Liver (tissue), 10 donors: ENCODE measurements at places on chromosomes 6 and 20.
A peak's percentile ranks its signal among the peaks of the same experiment; 100 is the strongest.

- peak; percentile 76 for DNase-seq
Observed at GRCh38 chr6:37029249-37029971, 24.0 kb downstream of the FGD2 start.

DNA sequence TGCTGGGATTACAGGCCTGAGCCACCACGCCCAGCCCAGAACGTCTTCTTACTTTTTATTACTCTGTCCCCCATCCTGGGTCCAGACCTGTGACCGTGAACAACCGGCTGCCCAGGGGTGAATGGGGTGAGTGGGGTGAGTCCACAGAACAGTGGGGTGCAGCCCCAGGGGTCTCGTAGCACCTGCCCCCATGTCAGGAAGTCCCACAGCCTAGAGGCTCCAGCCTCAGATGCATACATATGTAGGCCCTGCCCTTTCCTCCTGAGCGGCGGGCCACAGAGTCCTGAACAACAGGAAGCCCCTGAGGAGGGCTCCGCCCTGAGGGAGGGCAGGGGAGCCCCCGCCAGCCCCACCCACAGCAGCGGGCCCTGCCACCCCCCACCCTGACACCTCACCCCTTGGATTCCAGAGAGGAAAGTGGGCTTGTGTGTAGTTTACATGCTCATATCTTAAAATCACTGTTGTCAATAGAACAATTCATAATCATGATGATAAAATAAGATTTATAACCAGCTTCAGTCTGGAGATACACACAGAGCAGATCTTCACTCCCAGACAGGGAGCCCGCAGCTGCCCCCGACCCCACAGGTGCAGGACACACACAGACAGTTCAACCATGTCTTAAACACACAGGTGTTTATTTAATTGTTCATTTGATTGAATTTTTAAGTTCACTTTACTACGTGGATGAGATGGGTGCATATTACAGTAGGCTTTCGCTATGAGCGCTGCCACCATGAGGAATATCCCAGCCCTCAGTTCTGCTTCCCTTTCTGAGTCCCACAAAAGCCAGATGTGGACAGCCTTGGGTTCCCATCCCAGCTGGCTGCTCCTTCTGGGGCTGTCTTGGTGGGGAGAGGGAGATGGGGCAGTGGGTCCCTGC, 12.4 kb upstream of the GMEB2 start:
- DNase-seq: no peak

DNA sequence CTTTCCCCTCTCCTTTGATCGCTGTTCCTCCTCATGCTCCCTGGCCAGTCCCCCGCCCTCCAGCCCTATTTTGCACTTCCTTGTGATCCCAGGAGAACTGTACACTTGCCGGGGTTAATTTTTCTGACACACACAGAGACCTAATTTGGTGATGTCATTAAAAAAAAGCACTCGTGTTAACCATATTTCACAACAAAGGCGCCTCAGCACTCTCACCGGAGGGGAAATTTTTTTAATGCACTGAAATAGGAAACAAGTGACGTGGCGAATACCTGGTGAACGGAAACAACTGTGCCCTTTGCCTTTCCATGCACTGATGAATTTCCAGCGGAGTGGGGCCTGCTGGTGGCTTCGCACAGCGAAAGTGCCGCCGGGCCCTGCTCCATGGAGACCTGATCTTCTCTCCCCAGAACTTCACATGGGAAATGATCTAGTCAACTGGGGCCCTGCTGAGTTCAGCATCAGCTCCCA, 53.9 kb upstream of the TAGAP start:
- DNase-seq: peak; percentile 20

- no peak for DNase-seq
Observed at GRCh38 chr20:4947817-4948559, 53.3 kb downstream of the SLC23A2 start.

DNA sequence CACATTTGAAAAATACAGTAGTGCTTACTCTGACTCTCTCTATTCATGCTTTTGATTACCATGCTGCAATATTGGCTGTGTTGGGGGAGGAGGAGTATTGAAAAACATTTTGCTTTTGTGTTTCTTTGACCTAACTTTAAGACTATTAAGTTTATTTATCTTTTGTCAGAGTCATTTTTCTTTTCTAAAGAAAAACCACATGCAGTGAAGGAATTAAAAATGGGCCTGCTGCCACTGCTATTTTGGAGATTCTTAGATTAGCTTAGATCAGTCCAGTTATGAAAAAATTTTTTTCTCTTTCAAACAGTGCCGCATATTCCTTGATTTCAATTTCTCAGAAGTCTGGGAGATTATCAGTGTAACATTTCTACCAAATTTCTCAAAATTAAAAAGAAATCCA, 36.1 kb downstream of the BCKDHB start:
- DNase-seq: no peak

DNA sequence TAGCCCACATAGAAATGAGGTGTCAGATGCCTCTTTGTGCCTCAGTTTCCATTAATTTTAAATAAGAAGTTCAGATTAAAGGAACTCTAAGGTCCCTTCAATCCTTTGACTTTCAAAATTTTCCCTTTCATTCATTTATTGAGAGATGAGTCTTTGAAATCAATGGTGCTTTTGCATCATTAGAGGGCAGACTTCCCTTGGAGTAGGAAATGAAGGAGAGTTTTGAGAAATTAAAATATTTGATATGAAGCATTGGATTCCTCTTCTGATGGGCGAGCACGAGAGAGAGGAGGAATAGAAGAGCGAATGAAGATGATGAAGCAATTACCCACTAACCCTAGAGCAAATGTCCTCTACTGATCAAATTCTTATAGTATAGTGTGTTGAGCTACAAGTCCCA, 105.7 kb downstream of the EDN1 start:
- no peak for DNase-seq

- DNase-seq: no peak
Observed at GRCh38 chr6:46265373-46265772, 94.6 kb upstream of the ENPP5 start.

GRCh38 chr6:18185624-18186023, 30.4 kb downstream of the KDM1B start:
- DNase-seq: no peak

DNA sequence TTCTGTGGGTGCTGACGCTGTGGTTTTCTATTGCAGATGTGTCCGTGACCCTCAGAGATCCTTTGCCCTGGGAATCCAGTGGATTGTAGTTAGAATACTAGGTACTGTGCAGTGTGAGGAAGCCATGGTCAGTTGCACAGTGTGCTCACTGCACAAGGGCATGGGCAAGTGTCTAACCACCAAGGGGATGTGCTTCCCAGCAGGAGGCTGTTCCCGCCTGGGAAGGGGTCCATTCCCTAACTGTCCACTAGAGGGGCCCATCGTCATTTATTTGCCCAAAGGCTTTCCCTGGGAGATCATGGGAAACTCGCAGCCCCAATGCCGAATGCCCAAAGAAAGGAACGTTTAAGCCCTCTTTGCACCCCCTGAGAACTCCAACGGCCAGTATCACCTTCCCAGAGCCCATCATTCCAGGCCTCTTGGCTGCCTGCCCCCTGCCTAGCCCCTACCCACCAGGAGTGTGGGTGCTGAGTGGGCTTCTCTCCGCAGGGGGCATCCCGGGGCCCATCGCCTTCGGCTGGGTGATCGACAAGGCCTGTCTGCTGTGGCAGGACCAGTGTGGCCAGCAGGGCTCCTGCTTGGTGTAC, 26.2 kb downstream of the SLCO4A1 start:
- DNase-seq: peak; percentile 69

- DNase-seq: no peak
Observed at GRCh38 chr20:51430198-51430950, 112.1 kb downstream of the NFATC2 start.

GRCh38 chr6:45212976-45213375, 115.2 kb upstream of the RUNX2 start:
- no peak for DNase-seq

GRCh38 chr6:35737413-35738211, 780 bp downstream of the ARMC12 start:
- DNase-seq: no peak

GRCh38 chr6:129790785-129791184, 70.3 kb downstream of the TMEM244 start:
- no peak for DNase-seq

GRCh38 chr20:38168791-38169589, 3.9 kb upstream of the TGM2 start:
- DNase-seq: no peak

DNA sequence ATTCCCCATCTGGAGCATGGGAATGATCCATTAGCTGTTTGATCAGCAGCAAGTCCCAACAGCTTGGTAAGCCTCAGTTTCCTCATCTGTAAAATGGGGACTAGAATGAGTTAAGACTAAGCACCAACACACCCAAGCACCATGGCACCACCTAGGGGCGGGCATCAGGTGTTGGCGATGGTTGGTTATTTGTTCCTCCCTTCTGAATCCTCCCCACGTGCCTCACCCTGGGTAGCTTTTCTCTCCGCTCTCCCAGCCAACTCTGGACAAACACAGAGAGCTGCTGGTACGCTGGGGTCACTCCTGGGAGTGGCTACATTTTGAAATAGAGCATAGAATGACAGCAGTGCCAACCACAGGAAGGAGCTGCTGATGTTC, 13.3 kb upstream of the ITPR3 start:
- no peak for DNase-seq

- DNase-seq: no peak
Observed at GRCh38 chr6:10569392-10570127, 48.4 kb downstream of the GCNT2 start.

GRCh38 chr6:130239755-130240154, 17.0 kb upstream of the SAMD3 start:
- no peak for DNase-seq

DNA sequence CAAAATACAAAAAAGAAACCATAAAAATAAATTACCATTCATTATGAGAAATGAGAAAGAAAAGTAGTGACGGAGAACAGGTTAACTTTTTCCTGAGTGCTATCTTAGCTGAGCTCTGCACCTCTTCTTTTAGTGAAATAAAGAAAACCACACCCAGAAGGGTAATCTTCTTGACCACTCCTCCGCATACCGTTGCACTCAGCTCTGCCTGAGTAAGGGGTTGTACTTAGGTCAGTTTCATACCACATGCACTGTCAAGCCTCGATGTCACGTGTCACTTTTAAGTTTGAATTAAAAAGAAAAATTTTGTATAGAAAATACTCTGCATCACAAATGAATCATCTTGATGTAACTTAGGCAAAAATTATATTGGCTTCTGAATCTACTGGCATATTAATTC, 2.8 kb downstream of the EZR start:
- DNase-seq: no peak

GRCh38 chr6:169231790-169232506, 21.7 kb downstream of the THBS2 start:
- DNase-seq: peak; percentile 17

DNA sequence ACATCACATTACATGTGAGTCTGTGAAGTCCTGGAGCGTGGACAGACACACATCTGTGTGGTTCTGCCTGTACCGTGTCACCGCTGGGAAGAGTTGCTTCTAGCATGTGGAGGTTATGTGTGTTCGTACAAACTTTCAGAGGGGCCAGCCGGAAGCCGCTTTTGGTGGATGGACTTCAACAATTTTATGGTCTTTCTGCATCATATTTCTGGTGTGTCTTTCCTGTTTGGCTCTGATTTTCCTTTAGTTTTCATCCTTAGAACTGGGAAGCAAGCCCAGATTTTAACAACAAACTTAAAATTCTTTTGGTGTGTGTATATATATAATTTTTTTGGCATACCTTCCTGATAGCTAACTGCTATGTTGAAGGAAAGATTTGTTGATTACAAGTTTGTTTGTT, 71.2 kb downstream of the TIAM2 start:
- no peak for DNase-seq

DNA sequence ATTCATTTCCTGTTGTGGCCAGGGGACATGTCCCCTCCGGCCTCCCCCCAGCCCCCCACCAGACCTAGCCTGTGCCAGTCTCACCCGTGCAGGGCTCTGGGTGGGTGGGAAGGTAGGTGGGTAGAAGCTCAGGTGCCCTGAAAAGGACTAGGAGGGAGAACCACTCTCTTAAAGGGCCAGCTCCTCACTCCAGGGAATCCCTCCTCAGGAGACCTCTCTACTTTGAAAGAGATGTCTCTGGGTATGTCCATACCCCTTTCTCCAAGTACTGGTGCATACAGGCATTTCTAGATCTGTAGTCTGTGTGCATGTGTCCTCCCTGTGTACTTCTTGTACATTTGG, 60.8 kb upstream of the EPB41L1 start:
- DNase-seq: no peak

GRCh38 chr20:64133951-64134407, 26.6 kb upstream of the NPBWR2 start:
- DNase-seq: no peak

GRCh38 chr6:52360028-52360427, 1.9 kb upstream of the PAQR8 start:
- DNase-seq: no peak

GRCh38 chr6:167706313-167707109, 120.2 kb upstream of the AFDN start:
- no peak for DNase-seq

- DNase-seq: no peak
Observed at GRCh38 chr6:8108031-8108660, 5.8 kb upstream of the EEF1E1 start.

DNA sequence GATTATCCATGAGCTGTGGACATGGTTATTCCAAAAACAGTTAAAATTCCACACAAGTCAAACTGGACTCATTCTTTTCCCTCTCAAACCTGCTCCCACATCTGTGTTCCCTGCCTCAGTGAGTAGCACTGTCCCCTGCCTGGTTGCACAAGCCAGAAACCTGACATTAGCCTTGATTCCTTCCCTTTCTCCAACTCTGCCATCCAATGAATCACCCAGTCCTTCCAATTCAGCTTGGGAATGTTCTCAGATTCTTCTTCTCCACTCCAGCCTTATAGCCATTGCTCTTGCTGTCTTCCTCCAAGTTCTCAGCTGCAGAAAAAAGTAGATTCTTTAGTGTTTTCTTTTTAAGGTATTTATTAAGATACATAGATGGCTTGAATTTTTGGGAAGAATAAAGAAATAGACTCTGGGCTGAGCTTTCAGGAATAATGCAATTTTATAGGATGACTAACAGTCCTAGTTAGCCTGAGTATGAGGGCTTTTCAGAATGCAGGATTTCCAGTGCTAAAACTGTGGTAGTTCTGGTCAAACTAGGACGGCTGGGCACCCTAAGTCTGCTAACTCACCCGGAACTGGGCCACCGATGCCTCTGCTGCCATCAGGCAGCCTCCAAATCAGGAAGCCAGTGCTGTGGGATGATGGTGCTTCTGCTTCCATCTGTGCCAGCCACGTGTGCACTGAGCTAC, 18.2 kb upstream of the SASH1 start:
- no peak for DNase-seq

GRCh38 chr6:298233-299103, 6.2 kb downstream of the DUSP22 start:
- DNase-seq: no peak

- DNase-seq: no peak
Observed at GRCh38 chr6:91606148-91606901, 1019.5 kb upstream of the MAP3K7 start.

GRCh38 chr6:30880698-30881252, 3.5 kb upstream of the DDR1 start:
- DNase-seq: no peak

DNA sequence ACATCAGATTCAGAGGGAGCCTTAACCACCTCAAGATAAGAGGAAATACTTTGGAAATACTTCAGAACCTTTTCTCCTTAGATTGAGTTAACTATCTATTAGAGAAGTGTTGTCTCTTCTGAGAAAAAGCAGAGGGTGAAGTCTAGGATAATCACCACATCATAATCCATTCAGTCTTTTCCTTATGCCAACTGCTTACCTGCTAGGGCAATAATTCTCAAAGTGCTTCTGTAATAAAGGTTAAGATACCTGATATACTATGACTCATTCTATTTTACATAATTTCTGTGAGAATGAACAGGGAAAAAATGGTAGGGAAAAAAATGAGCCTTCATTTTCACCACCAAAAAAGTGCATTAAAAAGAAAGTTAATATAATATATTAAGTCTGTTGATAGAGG, 70.1 kb upstream of the LOC128125822 start:
- DNase-seq: no peak

GRCh38 chr6:6811128-6812009, 222.8 kb downstream of the LY86 start:
- DNase-seq: no peak
